A172 (cell line): ENCODE measurements at places on chromosomes 11 and 22.

DNA sequence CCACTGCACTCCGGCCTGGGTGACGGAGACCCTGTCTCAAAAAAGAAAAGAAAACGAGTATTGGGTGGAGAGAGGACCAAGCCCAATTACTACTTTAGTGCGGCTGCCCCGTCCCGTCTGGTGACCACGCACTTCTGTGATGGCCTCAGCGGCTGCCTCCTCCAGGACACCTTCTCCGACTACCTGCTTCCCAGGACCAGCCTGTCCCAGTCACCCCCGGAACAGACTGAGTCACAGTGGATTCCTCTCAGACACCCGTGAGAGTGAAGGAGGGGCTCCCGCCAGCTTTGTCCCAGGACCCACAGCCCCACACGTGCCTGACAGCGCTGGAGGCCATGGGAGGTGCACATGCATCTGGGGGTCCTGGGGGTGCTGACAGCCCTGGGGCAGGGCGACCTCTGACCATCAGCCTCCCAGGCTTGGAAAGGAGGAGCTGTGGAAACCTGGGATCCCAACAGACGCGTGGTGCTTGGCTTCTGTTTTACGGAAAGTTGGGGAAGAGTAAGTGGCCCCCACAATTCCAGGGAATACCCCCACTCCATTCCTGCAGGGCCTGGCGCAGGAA is 4.8 kb downstream of the DRD4 start:
- no peak for DNase-seq

DNA sequence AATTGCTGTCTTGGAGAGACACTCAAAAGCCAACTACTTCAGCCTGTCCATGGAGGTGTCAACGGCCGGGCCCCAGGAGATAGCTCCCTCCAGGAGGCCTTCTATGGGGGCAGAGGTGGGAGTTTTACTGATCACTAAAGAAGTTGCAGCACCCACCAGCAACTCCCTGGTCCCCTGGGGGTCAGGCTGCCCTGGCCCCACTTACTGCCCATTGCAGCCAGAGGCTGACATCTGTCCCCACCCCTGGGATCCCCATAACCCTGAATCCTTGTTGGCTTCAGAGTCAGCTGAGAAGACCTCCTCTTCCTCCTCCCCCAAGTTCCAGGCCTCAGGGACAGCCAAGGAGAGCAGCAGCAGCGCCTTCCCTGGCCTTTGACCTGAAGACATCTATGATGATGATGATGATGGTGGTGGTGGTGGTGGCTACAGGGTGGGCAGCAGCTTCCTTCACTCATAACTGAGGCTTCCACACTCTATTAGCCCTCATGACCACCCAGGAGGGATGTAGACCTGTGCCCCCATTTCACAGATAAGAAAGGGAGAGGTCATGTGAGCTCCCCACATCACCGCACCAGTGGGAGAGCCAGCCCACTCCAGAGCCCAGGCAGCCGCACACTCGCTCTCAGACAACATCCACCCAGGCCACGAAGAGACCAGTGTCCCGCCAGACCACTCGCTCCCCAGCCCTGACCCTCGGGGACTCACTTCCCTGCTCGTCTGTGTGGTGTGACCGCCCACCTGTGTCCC is 43.8 kb upstream of the FGF3 start:
- DNase-seq, result no peak

- DNase-seq, result no peak
Observed at GRCh38 chr11:129702410-129703398, 112.9 kb upstream of the TMEM45B start.

- DNase-seq, result no peak
Observed at GRCh38 chr11:119092880-119093842, 8.5 kb downstream of the HMBS start.

DNA sequence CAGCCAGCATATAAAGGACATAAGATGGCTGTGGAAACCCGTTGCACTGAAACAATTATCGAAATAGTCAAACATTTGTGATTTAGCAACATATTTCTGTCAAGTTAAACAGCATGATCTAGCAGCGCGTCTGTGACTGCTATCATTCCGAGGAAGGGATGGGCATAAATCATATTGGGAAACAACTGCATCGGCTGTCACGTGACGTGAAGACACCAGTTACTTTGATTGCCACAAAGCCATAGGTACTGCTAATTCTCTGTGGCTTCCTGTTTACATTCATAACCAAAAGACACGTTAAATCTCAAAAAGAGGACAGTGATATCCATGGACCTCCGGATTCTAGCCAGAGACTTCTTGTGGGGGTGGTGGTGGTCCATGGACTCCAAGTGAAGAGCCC is 87.8 kb downstream of the CACNA1I start:
- no peak for DNase-seq

DNA sequence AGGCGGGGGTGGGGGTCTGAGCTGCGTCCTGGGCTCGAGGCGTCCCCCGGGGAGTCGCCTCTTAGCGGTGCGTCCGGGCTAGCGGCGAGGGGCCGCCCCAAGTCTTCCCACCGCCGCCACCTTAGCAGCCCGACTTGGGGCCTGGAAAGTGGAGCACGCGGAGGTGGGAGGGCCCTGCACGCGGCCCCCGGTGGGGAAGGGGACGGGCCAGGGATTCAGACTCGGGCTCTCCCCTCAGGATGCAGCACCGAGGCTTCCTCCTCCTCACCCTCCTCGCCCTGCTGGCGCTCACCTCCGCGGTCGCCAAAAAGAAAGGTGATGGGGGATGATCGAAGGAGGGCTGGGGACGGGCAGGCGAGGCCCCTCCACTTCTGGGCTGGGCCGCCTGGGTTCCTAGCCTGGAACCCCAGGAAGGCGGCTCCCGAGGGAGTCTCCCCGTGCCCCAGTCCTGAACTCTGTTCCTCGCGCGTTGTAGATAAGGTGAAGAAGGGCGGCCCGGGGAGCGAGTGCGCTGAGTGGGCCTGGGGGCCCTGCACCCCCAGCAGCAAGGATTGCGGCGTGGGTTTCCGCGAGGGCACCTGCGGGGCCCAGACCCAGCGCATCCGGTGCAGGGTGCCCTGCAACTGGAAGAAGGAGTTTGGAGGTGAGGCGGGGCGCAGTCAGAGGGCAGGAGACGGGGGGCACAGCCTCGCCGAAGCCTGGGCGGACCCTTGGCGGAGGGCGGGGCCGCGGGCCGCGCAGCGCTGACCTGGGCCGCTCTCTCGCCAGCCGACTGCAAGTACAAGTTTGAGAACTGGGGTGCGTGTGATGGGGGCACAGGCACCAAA is 563 bp downstream of the MDK start:
- DNase-seq, result no peak

DNA sequence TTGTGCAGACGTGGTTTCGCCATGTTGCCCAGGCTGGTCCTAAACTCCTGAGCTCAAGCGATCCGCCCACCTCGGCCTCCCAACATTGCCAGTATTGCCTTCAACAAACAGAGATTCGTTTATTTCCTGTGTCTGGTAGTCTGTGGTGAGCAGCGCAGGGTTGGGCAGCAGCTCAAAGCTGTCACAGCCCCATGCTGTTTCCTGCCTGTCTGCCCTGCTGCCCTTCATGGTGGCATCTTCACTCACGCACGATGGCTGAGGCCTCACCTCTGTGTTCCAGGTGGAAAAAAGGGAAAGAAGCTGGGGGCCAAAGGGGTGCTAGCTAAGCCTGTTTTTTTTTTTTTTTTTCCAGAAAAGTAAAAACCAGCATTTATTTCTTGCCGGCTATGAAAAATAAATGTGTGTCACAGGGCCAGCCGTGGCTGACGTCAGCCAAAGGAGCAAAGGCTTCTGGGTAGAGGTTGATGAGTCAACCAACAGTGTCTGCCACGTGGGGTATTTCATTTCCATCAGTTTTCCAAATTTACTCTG is 28.8 kb downstream of the TBC1D22A start:
- DNase-seq, result peak; percentile 46

- no peak for DNase-seq
Observed at GRCh38 chr11:2128130-2128510, 11.1 kb downstream of the IGF2 start.
